ENCODE measurements at places on chromosomes 13 and 19.
A peak's percentile ranks its signal among the peaks of the same experiment; 100 is the strongest.

GRCh38 chr13:106083620-106084350 is 451.7 kb downstream of the EFNB2 start:
- DNase-seq: peak; percentile 27

GRCh38 chr13:32735859-32736258 is 149.6 kb downstream of the PDS5B start:
- DNase-seq: no peak

DNA sequence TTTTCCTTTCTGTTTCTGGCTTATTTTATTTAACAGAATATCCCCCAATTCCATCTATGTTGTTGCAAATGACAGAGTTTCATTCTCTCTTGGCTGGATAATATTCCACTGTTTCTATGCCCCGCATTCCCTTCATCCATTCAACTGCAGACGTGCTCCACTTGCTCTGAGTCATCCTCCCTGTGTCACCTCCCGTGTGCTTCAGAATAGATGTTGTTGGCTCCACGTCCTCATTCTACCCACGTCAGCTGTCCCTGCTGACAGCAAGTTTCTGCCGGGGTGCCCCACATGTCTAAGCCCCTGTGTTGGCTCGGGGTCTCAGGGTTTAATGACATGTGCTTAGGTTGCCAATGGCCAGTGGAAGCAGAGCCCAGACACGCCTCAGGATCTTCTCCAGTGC is 1041.0 kb downstream of the UQCRFS1 start:
- no peak for DNase-seq

DNA sequence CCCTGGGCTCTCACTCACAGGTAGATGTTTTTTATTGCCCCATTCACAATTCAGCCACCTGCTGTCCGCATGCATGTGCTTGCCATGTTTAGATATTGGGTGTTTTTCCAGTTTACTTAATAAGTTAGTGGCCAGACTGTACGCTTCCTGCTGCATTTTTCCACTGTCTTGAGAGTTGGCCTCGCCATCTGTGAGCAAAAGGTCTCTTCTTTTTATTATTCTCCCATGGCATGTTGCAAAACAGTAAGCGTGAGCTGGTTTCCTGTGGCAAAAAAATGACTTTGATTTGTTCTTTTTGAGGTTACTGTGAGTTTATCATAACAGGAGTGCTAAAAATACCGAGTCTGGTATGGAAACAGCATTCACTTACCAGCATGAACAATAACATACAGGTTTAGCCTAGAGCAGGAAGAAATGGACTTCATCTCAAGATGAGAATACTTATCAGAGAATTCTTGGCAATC is 46.0 kb downstream of the SAE1 start:
- no peak for DNase-seq

DNA sequence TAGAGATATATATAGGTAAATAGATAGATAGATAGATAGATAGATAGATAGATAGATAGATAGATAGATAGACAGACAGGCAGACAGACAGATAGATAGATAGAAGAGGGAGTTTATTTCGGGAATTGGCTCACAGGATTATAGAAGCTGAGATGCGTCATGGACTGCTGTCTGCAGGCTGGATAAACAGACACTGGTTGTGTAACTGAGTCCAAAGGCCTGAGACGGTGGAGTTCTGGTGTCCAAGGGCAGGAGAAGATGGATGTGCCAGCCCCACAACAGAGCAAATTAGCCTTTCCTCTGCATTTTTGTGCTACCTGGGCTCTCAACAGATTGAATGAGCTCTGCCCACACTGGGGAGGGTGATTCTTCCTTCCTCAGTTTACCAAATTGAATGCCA is 2.7 kb downstream of the CYP4F3 start:
- no peak for DNase-seq

DNA sequence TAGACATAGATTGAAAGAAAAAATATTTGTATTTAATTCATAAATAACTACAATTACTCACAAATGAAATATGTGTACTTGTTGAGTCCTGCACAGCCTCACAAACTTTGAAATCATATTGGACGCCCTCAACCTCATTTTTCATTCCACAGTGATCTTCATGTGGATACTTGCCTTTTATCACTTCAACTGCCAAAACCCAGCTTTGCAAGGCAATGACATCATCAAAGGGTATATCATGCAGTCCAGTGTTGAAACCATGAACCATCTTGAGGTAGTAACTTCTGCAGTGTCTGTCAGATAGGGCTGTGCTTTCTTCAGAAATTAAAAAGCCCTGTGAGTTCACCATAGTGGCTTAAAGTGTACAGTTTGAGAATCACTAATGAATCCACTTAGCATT is 82.2 kb downstream of the HS6ST3 start:
- DNase-seq: no peak

DNA sequence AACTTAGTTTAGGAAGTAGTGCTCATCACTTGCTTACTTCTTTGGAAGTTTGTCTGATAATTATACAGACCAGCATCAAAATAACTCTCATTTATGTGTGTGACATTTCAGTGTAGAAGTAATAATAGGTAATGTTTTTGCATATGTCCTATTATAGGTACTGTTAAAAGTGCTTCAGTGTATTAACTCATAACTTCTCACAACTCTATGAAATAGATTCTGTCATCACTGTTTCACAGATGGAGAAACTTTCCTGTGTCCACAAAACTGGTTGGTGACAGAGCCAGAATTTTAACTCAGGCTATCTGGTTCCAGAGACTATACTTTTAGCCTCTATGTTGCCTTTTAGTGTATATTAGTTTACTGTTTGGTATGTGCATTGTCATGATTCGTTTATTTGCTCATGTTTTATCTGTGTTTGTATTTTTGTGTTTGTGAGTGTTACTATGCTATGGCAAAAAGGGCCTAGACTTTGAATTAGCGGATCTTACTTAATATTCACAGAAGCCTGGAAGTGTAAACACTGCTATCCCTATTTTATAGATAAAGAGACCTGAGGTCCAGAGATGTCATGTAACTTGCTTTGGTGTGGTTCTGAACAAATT is 12.7 kb downstream of the LPAR6 start:
- no peak for DNase-seq

DNA sequence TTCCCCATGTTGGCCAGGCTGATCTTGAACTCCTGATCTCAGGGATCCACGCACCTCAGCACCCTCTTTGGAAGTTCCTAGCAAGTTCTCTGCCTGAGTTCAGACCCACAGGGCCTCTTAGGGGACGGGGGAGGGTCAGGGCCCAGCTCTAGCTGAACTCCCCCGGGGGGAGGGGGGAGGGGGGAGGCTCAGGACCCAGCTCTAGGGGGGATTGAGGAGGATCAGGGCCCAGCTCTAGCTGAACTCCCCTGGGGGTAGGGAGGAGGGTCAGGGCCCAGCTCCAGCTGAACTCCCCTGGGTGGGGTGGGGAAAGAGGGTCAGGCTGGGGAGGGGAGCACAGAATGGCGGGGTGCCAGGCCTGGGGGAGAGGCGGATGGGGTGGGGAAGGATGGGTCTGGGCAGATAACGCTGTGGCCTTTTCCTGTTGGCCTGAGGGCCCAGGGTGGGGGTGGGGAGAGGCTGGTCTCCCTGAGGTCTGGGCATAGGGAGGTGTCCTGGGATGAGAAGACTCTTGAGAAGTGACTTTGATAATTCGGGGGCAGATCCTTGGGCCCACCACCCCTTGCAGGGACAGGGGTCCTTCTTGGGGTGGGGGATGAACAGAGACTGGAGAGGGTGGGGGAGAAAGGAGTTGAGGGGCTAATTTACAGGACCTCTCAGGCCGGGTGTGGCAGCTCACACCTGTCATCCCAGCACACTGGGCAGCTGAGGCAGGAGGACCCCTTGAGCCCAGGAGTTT is 5.5 kb upstream of the PTBP1 start:
- no peak for DNase-seq

DNA sequence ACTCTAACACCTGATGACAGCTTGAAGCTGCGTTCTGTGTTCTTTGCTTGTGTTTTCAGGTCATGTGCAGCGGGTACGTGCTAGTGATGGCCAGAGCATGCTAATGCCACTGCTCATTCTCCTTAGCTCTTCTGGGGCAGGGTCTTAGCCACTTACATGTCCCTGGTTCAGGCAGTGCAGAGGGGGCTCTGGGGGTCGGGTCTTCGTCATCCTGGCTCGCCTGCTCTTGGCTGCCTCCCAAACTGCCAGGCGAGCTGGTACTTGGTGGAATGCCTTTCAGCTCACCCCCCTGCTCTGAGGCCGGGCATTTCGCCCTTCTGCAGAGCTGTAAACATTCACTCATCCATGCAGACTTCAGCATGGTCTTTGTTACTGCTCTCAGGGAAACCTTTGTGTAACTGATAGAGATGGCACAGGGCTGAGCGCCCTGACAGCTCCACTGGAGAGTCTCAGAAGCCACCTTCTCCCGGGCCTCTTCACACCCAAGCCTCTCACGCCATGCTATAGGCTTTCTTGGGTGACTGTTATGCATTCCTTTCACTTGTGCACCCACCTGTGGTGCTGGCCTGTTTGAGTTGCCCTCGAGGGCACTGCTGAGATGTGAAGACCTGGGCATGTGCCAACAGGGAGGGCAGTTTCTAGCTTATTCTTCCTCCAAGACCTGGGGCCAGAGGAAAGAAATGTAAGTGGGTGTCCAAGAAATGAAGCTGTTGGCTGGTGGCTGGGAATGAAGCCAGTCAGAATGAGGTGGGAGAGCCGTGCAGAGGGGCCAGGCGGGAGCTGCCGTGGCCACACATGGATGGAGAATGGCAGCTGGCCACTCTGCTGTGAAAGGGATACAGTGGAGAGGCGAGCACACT is 24.4 kb downstream of the FAM124A start:
- no peak for DNase-seq

DNA sequence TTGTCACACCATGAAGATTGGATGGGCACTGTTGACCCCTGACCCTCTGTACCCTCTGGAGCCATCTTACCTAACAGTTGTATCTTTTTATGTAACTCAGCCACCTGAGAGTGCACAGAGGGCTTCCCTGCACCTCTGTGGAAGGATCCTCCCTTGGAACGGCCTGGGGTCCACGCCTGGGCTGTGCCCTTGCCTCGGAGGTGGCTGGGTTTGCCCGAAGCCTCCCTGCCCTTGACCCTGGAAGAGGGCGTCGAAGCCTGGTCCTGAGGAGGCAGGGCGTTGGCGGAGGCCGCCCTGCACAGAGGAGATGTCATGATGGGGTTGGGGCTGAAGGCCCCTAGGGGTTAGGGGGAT is 241 bp downstream of the ODAD3 start:
- DNase-seq: no peak

DNA sequence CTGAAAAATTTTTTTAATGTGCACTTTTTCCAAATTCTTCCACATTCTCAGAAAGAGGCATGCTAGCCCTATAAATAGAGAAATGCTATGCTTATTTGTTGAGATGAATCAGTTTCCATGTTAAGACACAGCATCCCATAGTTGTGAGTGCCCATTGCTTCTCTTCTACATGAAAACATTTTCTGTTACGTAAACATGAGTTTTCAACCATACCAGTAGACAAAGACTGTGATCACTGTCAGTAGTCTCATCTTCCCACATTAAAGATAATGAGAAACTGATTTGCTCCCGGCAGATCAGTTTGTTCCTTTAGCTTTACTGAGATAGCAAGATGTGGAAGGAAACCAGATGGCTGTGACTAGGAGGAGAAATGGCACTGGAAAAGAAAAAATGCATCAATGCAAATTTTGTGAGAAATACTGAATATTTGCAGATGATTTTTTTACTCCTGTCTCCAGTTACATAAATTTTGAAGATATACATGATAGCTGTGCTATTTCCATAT is 45.8 kb upstream of the UFM1 start:
- no peak for DNase-seq

- DNase-seq: peak; percentile 62
Measured at GRCh38 chr19:55283548-55284377, at the start of gene BRSK1. Gene BRSK1, plus strand, starts transcription at chr19:55283997. Its CDS starts 446 bp downstream, at chr19:55284443.

- DNase-seq: peak; percentile 87
Measured at GRCh38 chr19:48110350-48110966, at the start of gene PLA2G4C. Gene PLA2G4C, minus strand, starts transcription at chr19:48110817. Its CDS starts 4,288 bp downstream, at chr19:48106529.

GRCh38 chr13:83810136-83810535 is 72.1 kb downstream of the SLITRK1 start:
- no peak for DNase-seq

DNA sequence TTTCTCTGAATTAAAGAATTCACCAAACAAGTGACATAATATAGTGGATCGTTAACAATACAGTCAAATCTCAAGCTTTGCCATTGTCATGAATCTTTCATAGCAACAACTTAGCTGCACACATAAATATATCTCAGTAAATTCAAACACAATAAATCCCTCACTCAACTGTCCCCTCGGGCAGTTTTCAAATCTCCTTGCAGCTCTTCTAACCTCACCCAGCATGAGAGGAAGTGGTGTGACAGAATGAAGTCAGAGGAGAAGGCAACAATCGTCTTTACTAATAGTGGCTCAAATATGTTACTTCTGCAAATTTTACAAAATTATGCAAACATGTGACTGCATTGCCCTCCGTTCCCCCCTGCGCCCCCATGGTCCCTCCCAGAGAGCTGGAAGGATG is 148.2 kb downstream of the RAP2A start:
- no peak for DNase-seq

GRCh38 chr19:2888731-2889224 is 11.9 kb upstream of the ZNF57 start:
- peak; percentile 83 for DNase-seq

GRCh38 chr13:94233837-94234236 is 245.6 kb downstream of the DCT start:
- no peak for DNase-seq

DNA sequence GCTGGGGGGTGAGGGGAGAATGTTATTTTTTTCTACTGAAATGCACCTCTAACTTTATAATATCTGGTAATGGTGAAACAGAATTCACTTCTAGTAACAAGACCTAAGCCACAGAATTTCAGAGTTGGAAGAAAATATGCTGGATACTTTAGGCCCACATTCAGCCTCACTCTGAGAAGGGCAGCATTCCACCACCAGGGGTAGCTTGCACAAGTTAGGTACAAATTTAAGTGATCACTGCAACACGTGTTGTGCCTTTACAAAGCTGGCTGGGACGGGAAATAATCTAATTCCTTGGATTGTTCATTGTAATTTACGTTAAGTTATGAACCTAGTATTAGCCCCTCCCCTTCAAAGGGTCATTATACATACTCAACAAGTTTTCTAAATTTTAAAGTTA is 192.3 kb downstream of the RGCC start:
- no peak for DNase-seq

GRCh38 chr13:64930636-64931035 is 2299.5 kb downstream of the PCDH9 start:
- DNase-seq: no peak

DNA sequence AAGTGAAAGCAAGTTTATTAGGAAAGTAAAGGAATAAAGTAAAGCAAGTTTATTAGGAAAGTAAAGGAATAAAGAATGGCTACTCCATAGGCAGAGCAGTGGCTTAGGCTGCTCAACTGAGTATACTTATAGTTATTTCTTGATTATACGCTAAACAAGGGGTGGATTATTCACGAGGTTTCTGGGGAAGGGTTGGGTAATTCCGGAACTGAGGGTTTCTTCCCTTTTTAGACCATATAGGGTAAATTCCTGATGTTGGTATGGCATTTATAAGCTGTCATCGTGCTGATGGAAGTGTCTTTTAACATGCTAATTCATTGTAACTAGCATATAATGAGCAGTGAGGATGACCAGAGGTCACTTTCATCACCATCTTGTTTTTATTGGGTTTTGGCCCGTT is 194.3 kb downstream of the DLEU7 start:
- DNase-seq: no peak

Data from hematopoietic multipotent progenitor cell (in vitro differentiated cells).